ENCODE measurements at places on chromosomes 7 and 10. TPM values are rescaled to one million over a fixed set of nuclear protein-coding genes. Genes with fewer than 3 reads are reported as not detected.

Gene ANXA8L1
- not detected for total RNA-seq

Gene AGBL3
- 1.3 TPM for total RNA-seq

Gene SLC16A9
- total RNA-seq = 0.19 TPM

Gene PTPRN2
- total RNA-seq = 0.85 TPM

Gene GPNMB
- total RNA-seq = 0.27 TPM

Gene VIPR2
- not detected for total RNA-seq

Gene POM121
- total RNA-seq = 4.3 TPM

Gene GPR37
- 4.7 TPM for total RNA-seq

Gene SCRN1
- total RNA-seq = 89.5 TPM

Gene XPNPEP1
- total RNA-seq = 159 TPM

Gene PRKAR2B
- total RNA-seq = 32.2 TPM

Gene CUZD1
- total RNA-seq = 0.54 TPM

Gene C10orf105
- not detected for total RNA-seq

Gene TFPI2
- 79.7 TPM for total RNA-seq

Gene C7orf33
- not detected for total RNA-seq

Gene FAM221A
- 5.0 TPM for total RNA-seq

Gene FAM25A
- not detected for total RNA-seq

Gene CPVL
- not detected for total RNA-seq

Gene MSMB
- total RNA-seq = 0.27 TPM

Gene RGR
- not detected for total RNA-seq

Gene TAC1
- not detected for total RNA-seq

Gene CUX1
- total RNA-seq = 45.4 TPM

Gene SUGCT
- total RNA-seq = 3.4 TPM

Gene BRAT1
- total RNA-seq = 21.1 TPM

Gene UNCX
- total RNA-seq = not detected

Gene TACR2
- total RNA-seq = 0.09 TPM

Gene VWC2
- not detected for total RNA-seq

Gene ANXA8
- not detected for total RNA-seq

Gene NKX2-3
- total RNA-seq = not detected

Gene GPR158
- total RNA-seq = under 0.01 TPM

Gene TUBAL3
- total RNA-seq = 0.18 TPM

Gene AGAP9
- 0.90 TPM for total RNA-seq

Gene EN2
- 0.09 TPM for total RNA-seq

Gene GTF2IRD2
- total RNA-seq = 4.8 TPM

Gene TFR2
- 0.19 TPM for total RNA-seq

Gene HOXA5
- total RNA-seq = 5.9 TPM

Gene EVX1
- total RNA-seq = not detected

Gene H2BK1
- total RNA-seq = not detected

Gene PLXNA4
- 18.4 TPM for total RNA-seq

Gene FAM241B
- total RNA-seq = 0.18 TPM

Gene GPR15LG
- total RNA-seq = not detected

Gene DCLRE1C
- 5.7 TPM for total RNA-seq

Gene KEL
- total RNA-seq = under 0.01 TPM

Gene GIMAP6
- total RNA-seq = 150 TPM

Gene PRF1
- not detected for total RNA-seq

Gene SKAP2
- total RNA-seq = 11.1 TPM

Gene TMEM26
- total RNA-seq = 0.09 TPM

Gene LRRN3
- total RNA-seq = not detected

Gene FKBP6
- not detected for total RNA-seq

Gene CYP26A1
- total RNA-seq = 0.36 TPM

Gene CREB5
- total RNA-seq = 1.7 TPM

Gene OIT3
- 0.09 TPM for total RNA-seq

Gene DOCK1
- 108 TPM for total RNA-seq

Gene PNLIPRP3
- not detected for total RNA-seq

Gene ZNF511
- total RNA-seq = 24.7 TPM

Gene ELN
- 0.09 TPM for total RNA-seq

Gene JAKMIP3
- under 0.01 TPM for total RNA-seq

Gene CTAGE8
- not detected for total RNA-seq

Gene GDF2
- total RNA-seq = not detected

Gene MALRD1
- total RNA-seq = not detected

All from endothelial cell of coronary artery (primary cell).